NCI-H446 treated with DMSO at 0.1 percent for 48 hours (cell line): ENCODE measurements at places on chromosomes 11 and 22.

DNA sequence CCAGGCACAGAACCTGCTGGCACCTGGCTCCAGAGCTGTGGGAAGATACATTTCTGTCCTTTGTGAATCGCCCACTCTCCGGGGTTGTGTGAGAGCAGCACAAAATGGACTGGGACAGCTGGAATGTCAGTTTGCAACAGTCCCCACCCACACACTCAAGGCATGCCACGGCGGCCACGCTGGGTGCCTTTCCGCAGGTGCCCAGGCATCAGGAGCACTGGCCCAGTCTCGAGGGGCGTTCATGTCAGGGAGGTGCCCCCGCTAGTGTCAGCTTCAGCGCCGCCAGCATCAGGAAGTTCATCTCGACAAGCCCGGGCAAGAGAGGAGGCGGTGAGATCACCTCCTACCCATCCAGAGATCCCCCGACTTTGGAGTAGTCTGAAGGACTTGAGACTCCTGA is 2.1 kb downstream of the TP53AIP1 start:
- no peak for DNase-seq

GRCh38 chr11:92136797-92137196 is 87.8 kb upstream of the FAT3 start:
- no peak for DNase-seq

DNA sequence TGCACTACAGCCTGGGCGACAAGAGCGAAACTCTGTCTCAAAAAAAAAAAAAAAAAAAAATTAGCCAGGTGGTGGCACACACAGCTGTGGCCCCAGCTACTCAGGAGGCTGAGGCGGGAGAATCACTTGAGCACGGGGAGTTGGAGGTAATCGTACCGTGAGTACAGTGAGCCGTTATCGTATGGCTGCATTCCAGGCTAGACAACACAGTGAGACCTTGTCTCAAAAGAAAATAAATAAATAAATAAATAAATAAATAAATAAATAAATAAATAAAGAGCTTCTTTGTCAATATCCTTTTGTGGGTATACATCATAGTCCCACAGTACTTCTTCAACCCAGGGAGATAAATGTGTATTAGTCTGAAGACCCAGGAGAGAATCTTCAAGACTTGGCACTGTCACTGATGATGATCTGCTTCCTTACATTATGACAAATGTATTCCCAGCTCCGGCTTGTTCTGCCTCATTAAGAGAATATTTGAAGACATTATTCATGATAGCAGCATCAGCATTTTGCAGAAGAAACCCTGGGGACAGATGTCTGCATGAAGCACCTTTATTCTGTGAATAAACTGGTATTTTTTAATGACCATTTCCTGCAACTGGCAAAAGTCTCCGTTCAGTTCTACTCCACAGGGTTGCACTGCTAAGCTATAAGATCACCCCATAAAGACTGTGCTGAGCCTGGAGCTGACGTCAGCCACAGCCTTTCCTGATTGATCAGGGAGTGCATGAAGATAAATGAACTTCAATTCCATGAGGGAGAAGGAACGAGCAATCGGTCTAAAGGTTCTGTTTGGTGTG is 1.6 kb upstream of the ACY3 start:
- DNase-seq: no peak

DNA sequence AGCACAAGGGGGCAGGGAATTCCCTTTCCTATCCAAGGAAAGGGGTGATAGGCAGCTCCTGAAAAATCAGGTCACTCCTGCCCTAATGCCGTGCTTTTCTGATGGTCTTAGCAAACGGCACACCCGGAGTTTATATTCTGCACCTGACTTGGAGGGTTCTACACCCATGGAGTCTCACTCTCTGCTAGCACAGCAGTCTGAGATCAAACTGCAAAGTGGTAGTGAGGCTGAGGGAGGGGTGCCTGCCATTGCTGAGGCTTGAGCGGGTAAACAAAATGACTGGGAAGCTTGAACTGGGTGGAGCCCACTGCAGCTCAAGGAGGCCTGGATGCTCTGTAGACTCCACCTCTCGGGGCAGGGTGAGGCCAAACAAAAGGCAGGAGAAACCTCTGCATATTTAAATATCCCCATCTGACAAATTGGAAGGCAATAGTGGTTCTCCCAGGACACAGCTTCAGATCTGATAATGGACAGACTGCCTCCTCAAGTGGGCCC is 194.7 kb downstream of the OR4A47 start:
- no peak for DNase-seq

GRCh38 chr11:94676814-94677213 is 91.3 kb upstream of the AMOTL1 start:
- DNase-seq: no peak

- DNase-seq: no peak
Observed at GRCh38 chr11:61141601-61142028, 19.6 kb downstream of the VPS37C start.

DNA sequence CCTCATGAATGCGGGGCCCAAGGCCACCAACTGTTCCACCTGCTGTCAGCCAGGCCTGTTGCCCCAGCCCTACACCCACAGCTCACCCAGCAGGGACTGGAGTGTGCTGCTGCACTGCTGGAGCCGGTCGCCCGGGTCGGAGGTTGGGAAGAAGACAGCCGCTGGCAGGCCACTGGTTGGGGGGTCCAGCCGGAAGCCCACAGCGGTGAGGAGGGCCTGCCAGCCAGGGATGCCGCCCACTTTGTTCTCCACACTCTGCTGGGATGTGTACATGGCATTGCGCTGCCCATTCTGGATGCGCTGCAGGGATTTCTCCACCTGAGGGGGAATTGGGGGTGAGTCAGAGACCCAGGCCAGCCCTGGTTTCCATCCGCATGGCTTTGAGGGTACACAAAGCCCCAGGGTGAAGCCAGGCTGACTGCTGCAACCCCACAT is 74.2 kb upstream of the PITPNB start:
- no peak for DNase-seq

GRCh38 chr22:18070556-18071306 is 7.1 kb upstream of the PEX26 start:
- no peak for DNase-seq

GRCh38 chr22:44102121-44102520 is 78.0 kb downstream of the PARVB start:
- no peak for DNase-seq

DNA sequence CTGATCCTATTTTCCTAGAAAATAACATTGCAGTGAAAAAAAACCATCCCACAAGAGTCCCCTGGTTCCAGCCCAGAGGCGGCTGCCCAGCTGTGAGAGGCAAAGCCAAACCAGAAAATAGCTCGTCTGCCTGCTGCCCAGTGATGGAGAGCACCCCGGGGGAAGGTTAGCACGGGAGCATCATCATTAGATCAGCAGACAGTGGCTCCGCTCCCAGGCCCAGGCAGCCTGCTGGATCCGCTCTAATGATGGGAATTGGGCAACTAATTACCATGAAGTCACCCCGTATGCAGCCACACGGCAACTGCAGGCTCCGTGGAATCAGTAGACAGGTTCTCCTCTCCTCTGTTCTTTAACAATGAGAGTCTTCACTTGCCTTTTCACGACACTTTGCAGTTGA is 17.1 kb upstream of the B3GAT1 start:
- no peak for DNase-seq

DNA sequence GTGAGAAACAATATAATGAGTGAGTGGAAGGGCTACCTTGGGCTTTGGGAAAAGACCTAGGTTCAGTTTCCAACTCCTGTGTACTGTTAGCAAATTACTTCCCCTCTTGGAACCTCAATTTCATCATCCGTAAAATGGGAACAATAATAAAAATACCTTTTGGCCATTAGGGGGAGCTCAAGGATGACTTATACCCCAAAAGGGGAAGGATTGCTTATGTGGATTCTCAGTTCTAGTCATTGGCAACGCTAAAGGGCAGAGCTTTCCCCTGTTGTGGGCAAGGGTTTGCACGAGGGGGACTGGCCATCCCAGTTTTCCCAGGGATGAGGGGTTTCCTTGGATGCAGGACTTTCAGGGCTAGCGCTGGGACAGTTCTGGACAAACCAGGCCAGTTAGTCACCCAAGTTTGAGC is 3.1 kb upstream of the COMMD9 start:
- peak; percentile 11 for DNase-seq

GRCh38 chr11:26632691-26633159 is 60.7 kb upstream of the MUC15 start:
- DNase-seq: no peak

DNA sequence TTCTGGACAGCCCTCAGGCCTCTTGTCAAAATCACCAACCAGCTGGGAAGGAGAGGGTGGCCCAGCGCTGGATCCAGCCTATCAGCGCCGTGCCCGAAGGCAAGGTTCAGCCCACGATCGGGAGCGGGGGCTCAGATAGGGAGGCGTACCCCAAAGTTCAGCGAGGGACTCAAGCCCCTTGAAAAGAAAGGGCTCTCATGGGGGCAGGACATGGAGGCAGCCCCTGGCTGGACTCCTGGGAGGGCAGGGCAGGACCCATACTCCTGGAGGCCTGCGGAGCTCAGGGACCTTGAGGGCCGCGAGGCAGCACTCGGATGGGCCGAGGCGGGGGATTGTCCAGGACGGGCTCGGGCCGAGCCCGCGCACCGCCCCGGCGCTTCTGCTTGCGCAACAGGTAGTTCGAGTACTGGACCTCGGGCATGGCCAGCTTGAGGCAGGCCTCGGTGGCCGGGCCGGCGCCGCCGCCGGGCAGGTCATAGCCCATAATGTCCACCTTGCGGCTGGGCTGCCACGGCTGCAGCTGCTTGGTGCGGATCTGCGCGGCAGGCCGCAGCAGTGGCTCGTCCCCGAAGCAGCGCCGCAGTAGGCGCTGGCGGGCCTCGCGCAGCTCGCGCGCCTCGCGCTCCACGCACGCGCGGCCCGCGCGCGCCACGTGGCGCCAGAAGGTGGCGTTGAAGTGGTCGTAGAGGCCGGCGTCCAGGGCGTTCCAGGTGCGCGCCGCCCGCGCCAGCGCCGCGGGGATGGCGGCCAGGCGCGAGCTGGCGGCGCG is 6.5 kb downstream of the GAL3ST3 start:
- no peak for DNase-seq

DNA sequence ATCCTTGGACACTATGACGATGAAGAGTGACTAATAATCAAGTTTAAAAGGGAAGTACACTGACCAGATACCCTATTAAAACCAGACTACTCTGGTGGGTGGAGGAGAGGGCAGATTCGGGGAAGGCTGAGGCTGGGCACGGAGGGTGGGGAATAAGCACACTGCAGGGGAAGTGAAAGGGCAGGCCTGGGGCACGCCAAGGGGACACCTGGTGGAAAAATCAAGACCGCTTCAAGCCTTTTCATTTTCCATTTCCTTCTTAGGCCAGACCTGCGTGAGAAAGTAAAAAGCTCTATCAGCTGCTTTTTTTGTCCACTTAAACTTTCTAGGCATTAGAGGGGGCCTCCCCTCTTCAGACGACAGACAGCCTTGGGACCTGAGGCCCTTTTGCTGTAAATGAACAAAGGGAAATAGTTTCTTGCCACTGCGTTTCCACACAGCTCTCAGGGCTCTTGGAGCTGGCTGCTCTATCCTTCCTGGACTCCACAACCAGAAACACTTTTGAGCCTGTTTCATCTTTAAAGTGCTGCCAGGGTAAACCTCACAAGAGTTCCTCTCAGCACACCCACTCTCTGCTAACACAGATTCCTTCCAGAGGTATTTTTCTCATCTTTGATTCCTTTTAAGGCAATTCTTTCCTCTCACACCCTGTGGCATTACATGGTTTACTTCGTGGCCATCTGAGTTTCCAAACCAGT is 25.0 kb upstream of the SERPIND1 start:
- no peak for DNase-seq

DNA sequence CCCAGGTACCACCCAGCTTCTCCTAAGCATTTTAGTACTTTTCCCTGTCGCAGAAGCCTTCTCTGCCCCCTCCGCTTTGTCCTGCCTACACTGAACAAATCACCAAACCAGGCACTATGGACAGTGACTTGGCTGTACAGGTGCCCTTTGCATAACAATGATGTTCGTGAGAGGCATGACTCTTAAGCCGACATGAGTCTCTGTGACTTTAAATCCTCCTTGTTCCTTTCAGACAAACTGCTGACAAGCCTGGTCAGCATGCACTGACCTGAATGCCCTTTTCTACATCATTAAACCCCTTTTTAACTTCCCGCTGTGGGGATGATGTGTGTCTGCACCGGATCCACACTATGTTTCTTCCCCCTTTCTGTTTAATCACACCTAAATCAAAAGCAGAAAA is 16.6 kb downstream of the CAVIN3 start:
- no peak for DNase-seq

GRCh38 chr11:97982512-97982911 is 1038.2 kb upstream of the CNTN5 start:
- DNase-seq: no peak

GRCh38 chr22:50626850-50627641 is 906 bp downstream of the ARSA start:
- no peak for DNase-seq

DNA sequence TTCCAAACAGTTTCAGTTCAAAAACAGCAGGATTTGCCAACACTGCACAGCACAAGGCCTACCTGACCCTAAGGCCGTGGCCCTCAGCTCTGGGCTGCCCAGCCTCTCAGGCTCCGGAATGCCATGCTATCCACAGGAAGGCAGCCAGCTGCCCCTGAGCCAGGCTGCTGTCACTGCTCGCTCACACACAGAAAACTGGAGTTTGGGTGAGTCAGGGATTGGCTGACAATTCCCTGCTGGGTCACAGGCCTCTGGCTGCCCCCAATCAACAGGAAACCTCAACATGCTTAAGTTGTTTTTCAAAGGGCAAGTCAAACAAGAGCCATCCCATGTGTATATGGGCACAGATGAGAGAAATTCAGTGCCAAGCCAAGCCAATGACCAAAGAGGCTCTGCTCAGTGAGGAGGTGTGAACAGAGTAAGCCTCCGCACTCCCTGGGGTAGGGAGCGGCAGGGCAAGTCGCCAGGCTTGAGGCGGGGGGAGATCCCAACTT is 50.2 kb downstream of the RPL27A start:
- DNase-seq: peak; percentile 7

DNA sequence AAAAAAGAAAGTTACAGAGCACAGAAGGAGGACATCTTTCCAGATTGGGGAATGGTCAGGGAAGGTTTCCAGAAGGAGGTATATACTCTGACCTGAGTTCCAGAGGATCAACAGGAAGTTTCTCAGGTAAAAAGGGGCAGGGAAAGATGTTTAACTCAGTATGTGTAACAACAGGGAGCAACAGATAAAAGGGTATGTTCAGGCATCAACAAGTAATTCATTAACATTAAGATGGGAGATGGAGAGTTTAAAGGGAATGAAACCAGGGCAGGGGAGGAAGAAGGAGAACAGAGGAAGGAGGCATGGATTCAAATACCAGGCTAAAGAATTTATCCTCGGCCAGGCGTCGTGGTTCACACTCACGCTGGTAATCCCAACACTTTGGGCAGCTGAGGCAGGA is 2.5 kb upstream of the DENND5A start:
- no peak for DNase-seq

DNA sequence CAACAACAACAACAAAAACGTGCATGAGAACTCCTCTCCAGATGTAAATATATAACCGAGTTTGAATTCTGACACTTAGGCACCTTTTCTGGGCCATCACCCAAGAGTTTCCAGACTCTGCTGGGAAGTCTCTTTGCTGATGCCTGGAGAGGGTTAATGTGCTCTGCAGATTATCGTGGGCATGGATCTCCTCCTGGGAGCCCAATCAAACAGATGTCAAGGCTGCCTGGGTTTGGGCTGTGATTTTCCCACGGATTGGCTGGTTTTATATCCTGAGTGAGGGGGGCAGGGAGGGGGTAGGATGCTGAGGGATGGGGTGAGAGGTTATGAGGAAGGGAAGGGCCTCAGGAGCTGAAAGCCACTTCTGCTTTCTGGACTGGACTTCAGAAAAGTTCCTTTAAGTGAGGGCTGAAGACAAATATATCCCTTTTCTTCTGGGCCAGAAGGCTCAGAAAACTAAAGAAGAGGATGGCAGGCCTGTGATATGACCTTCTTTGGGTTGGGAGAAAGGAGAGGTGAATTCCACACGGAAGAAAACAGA is 4.2 kb downstream of the ELF5 start:
- no peak for DNase-seq

GRCh38 chr11:60782393-60783140 is 2.6 kb upstream of the MS4A10 start:
- no peak for DNase-seq
